AG09319 (cell line): ENCODE measurements at places on chromosomes 4 and X.
A peak's percentile ranks its signal among the peaks of the same experiment; 100 is the strongest.

GRCh38 chr4:26242451-26242850 lies 78.4 kb upstream of the RBPJ start:
- no peak for DNase-seq

DNA sequence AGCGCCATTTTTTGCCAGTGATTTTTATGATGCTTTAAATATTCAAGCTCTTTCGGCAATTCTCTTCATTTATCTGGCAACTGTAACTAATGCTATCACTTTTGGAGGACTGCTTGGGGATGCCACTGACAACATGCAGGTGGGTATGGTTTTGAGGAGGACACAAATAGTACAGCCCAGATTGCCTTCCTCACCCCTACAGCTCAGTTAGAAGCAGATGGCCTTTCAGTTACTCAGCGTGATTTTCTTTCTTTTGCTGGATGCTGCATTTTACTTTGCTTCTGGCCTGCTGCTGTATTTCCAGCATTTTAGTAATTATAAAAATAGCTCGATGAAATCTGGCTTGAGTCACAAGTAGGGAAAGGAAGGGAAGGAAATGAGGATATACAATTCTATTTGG lies 114.7 kb downstream of the SLC4A4 start:
- DNase-seq = no peak

DNA sequence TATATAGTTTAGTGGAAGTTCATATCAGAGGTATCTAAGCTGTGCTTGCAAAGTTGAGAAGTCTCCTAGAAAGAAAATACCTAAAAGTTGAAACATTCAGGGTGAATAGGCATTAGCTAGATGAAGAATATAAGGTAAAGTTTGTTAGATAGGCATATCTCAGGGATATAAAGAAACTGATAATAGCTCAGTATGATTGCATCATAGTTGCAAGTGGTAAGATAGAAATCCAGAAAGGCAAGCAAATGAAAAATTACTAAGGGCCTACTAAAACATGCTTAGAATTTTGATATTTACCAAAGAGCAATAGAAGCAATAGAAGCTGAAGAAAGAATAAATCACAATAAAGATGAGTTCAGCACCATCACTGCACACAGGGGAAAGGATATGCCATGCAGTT lies 610.0 kb upstream of the ADGRL3 start:
- DNase-seq = no peak

GRCh38 chr4:24195991-24196736 lies 306.3 kb upstream of the PPARGC1A start:
- no peak for DNase-seq

DNA sequence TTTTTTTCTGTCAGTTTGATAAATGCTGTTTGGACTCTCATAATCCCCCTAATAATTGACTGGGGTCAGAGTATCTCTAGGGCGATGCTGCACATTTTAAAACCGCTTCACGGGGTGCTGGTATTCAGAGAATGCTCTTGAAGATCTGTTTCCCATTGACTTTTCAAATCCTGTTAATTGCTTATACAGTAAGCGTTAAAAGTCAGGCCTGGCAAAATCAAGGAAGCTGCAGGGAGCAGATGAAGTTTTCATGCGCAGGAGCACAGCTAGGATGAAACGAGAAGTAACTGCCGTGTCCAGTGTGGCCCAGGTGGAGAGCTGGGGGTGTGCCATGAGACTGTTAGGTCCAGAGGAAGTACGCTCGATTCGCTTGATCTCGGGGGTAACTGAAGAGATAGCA lies 312.9 kb downstream of the TRIML1 start:
- DNase-seq = no peak

- no peak for DNase-seq
Measured at GRCh38 chr4:61200916-61201526, 895 bp downstream of the ADGRL3 start.

GRCh38 chr4:1401409-1402020 lies 4.7 kb downstream of the NKX1-1 start:
- DNase-seq = no peak

GRCh38 chrX:121479406-121479805 lies 432.0 kb downstream of the GLUD2 start:
- DNase-seq = no peak

GRCh38 chrX:90012395-90012794 lies 90.7 kb downstream of the TGIF2LX start:
- no peak for DNase-seq

- DNase-seq = no peak
Measured at GRCh38 chr4:174062831-174063230, 220.6 kb downstream of the FBXO8 start.

DNA sequence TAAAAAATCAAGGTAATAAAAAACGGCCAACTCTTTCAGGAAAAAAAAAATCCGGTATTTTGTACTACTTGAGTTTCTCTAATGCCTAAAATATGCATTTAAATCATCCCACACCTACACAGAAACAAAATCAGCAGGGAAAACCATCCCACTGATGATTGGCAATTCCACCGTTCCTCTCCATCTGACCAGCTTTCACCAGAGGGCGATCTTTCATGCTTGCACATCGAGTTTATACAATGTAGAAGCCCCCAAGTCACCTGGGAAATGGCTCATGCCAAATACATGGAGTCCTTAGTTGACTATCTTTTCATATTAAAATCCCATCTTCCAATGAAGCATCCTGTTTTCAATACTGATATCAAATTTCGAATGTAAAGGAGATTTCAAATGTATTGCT lies 69.2 kb downstream of the PTCHD1 start:
- no peak for DNase-seq

- DNase-seq = no peak
Measured at GRCh38 chr4:185405296-185405999, 8.8 kb downstream of the ANKRD37 start.

DNA sequence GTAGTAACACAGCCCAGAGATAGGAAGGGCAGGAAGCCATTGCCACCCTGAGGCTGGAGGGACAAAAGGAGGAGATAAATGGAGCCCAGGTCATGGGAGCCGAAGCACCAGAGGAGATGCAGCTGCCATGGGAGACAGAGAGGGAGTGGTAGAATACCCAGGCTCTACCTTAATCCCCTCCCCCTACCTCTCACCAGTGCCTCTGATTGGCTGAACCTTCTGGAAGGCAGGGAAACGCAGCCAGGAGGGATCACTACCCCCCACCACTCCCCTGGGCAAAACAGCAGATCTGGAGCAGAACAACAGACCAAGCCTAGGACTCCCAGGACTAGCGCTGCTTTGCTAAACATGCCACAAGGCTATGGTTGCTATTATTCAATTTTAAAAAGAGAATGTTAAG lies 114.2 kb downstream of the ZNF827 start:
- DNase-seq = no peak

DNA sequence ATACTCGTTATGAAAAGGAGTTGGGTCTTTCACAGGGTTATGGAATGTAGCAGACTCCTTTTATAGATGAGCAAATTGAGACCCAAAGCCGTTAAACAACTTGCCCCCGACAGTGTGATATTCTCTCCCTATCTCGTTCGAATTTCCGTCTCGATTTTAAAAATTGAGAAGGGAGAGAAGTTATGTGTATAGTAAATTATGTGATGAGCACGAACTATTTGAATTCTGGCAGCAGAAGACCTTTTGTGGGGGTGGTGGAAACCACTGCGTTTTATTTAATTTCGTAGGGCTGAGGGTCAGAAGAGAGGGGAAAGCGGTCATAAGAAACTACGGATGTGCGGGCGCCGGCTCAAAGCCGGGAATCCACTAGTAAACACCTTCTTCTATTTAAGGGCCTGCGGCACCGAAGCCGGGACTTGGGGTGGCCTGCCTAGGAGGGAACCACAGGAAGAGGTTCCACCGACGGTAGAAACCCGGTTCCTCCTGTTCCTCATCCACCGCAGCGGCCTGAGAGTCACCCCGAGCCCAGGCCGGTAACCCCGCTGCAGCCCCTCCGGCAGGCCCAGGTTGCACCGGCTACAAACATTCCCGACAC lies 1.5 kb upstream of the DDX3X start:
- DNase-seq = no peak

- DNase-seq = no peak
Measured at GRCh38 chrX:108036298-108036973, 8.4 kb upstream of the VSIG1 start.

DNA sequence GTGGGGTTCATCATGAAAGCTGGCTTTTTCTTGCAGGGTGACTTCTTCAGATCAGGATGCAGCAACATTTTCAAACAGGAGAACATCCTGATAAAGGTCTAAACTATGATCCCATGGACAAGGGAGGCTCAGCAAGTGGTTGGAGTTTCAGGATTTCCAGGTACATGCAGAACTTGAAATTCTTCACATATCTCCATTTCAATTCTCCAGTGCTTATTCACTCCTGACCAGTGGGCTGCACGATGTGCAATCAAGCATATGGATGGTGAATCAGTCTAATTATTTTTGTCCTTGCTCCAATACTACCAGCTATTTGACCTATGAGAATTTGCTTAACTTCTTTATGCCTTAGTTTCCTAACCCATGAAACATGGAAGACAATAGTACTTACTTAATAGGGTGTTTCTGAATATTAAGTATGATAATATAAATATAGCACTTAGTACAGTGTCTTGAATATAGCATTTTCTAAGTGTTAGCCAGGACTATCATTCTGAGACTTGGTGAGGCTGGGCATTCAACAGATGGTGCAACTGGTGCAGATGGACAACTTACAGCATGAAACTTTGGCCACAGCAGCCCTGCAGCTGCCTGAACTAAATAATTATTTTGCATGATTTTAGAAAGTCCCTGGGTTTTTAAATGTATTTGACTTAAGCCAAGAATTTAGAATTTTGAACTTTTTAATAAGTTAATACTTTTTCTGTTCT lies 92.4 kb downstream of the HPGD start:
- DNase-seq = no peak

GRCh38 chr4:127505203-127505602 lies 127.6 kb upstream of the INTU start:
- peak; percentile 64 for DNase-seq

- no peak for DNase-seq
Measured at GRCh38 chr4:1382776-1383727, 23.2 kb downstream of the NKX1-1 start.

DNA sequence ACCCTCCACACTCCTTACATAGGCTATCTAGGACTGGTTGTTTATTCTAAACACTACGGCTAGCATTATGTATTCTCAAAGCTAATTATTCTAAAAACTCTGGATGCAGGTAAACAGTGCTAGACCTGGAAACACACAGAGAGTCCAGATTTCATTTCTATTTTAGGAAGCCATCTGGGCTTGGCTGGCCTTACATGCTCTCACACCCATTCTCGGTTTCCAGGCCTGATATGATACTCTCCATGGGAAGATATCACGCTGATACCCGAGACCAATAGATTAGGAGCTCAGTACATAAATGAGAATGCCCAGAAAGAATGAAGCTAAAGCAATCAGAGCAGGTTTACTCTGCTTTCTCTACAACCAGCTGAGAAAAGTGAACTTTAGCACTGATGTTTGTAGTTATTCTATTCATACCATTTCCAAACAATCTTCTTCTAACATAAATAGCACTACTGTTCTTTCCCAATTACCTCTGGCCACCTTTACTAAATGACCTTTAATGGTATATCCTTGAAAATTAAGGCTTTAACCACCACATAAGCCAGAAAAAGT lies 973.3 kb downstream of the PCDH18 start:
- no peak for DNase-seq

- no peak for DNase-seq
Measured at GRCh38 chr4:139299536-139299935, 1.8 kb upstream of the NAA15 start.

- DNase-seq = no peak
Measured at GRCh38 chrX:138723301-138723700, 11.8 kb upstream of the FGF13 start.

- no peak for DNase-seq
Measured at GRCh38 chrX:133179500-133179899, 38.7 kb downstream of the TFDP3 start.

- DNase-seq = no peak
Measured at GRCh38 chrX:40912576-40912975, 172.7 kb upstream of the USP9X start.

DNA sequence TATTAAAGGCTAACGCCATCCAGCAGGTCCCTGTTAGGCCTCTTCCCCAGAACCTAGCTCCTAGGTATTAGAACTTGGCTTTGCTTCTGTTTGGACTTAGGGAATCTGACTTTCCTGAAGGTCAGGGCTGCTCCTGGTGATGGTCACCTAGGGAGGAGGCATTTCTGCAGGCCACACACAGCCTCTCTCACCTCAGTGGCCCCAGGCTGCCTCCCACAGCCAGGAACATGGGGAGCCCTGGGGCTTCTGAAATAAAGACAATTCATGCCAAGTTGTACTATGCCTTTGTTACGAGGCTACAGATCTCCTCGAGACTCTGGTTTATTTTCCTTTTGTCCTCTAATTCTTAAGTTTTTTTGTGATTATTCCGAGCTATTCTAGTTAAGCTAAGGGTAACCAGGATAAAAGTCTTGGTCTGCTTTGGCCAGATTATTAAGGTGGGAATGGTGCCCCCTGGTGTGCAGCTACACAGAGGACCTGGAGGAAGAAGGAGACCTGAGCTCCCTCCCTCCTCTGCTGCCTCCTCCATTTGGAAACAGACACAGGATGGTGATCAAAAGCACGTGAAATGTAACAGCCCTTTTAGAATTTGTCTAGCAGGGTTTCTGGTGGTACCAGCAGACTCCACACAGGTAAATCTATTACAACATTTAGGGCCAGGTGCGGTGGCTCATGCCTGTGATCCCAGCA lies 131.0 kb downstream of the DCLK2 start:
- DNase-seq = no peak

- DNase-seq = no peak
Measured at GRCh38 chr4:98601708-98602107, 56.7 kb downstream of the TSPAN5 start.

DNA sequence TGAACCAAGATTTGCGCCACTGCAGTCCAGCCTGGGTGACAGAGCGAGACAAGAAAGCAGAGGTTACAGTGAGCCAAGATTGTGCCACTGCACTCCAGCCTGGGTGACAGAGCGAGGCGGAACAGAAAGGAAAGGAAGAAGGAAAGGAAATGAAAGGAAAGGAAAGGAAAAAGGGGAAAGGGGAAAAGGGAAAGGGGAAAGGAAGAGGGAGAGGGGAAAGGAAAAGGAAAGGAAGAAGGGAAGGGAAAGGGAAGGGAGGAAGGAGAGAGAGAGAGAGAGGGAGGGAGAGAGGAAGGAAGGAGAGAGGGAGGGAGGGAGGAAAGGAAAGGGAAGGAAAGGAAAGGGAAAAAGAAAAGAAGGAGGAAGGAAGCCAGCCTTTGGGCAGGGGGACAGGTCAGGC lies 76.6 kb downstream of the PRKX start:
- DNase-seq = no peak

- DNase-seq = no peak
Measured at GRCh38 chr4:116665716-116666115, 419.7 kb downstream of the TRAM1L1 start.

- peak; percentile 44 for DNase-seq
Measured at GRCh38 chr4:16860516-16860915, 37.9 kb downstream of the LDB2 start.

GRCh38 chr4:56424697-56425514 lies 10.5 kb downstream of the PPAT start:
- no peak for DNase-seq

DNA sequence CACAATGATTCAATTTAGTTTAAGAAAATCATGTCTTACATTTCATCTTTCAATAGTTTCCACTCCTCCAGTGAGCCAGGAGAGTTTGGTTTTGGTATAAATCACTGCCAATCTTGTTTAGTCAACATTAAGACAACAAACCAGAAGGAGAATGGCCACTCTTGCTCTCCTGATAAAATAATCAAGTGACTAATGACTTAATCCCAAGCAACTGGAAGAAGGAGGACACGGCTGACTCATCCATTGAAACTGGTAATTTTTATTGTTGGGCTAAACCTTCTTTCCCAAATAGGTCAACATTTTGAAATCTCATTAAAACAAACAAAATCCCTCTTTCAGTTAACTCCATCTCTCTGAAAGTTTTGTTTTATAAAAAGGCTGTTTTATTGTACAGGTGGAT lies 230.2 kb downstream of the CLCN4 start:
- no peak for DNase-seq

- DNase-seq = no peak
Measured at GRCh38 chr4:82499738-82500434, 61.9 kb downstream of the TMEM150C start.
